ENCODE measurements at places on chromosomes 2 and 18.

DNA sequence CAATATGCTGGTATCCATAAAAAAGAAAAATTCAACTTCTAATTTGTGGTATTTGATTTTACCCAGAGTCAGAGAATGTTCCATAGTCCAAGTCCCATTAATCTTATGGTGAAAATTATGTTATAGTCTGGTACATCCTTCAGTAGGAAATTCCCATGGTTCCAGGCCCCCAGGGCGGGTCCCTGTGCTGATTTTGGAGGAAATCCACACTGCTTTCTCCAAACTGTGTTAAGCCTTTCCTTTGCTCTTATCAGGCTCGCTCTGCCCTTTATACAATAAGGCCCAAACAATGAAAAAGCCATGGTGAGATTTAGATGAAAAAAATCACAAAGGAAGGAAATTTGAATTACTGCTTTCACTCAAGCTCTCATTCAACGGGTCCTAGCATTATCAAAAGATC is 46.8 kb upstream of the DARS1 start:
- no peak for DNase-seq

GRCh38 chr2:424306-425171 is 136.6 kb upstream of the ALKAL2 start:
- DNase-seq, result no peak

- no peak for DNase-seq
Measured at GRCh38 chr2:28322456-28322855, 70.2 kb upstream of the FOSL2 start.

DNA sequence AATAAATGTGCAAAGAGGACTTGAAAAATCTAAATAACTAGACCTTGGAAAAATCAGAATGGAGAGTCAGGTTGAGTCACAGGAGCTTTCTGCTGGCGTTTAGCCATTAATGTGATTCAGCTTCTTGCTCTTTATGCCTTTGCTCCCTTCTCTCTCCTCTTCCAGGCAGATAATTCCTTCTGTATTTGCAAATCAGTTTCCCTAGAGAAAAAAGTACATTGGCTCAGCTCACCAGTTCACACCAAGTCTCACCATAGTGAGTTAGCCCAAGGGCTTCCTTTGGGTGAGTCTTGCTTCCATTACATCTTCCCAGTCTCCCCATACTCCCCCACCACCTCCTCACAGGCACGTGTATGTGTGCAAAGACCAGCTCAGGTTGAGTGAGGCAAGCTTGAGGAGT is 73.6 kb downstream of the CYBRD1 start:
- no peak for DNase-seq

- DNase-seq, result no peak
Measured at GRCh38 chr2:240089306-240089705, 36.0 kb upstream of the OR6B3 start.

DNA sequence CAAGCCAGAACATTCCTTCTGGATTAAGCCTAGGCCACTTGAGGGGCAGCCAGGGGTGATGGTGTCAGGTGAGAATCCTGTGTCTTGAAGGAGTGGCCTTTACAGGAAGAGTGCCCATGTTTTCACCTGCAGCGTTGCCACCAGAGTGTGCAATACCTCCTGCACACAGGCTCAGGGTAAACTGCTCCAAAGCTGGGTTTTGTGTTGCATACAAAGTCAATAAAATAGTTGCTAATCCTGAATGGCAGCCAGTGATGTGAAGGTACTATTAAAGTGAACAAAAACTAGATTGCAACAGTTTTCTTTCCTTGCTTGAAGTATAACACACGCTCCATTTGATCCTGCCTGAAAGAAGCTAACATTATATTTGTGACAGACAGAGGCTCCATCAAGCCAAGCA is 64.4 kb upstream of the NRP2 start:
- no peak for DNase-seq

DNA sequence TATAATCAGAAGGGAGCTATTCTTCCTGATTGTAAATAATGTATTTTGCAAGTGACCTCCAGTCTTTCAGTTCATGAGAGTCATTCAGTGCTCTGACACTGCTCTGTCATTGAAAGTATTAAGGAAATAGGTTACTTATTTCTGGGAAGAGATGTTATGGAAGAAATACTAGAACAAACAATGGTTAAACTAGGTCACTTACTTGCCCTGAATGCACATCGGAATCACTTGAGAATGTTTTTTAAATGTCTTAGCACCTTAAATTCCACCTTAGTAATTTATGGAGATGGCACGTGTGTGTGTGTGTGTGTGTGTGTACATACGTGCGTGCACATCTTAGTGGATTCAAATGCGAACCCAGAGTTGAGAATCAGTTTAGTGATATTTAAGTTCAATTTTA is 126.6 kb upstream of the KCNH7 start:
- no peak for DNase-seq

GRCh38 chr2:188475945-188476344 is 184.3 kb downstream of the GULP1 start:
- DNase-seq, result no peak

DNA sequence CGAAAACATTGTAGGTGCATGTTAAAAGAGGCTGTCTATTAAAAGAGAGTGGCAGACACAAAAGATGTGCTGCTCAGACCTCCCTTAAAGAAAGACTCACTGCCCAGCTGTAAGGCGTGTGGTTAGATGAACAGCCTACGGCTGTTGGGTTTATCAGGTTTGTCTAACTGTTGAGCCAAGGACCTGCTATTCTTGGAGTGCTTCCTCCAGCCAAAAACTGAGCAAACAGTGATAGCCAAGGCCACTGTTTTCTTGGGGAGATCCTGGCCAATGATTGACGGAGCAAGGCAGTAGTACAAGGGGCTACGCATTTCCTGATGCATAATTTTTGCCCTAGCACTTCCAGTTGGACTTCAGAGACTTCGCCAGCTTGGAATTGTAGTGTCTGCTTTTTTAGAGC is 1.4 kb upstream of the RAB3GAP1 start:
- DNase-seq, result no peak

- DNase-seq, result no peak
Measured at GRCh38 chr2:54955358-54956110, 94.7 kb downstream of the RTN4 start.

DNA sequence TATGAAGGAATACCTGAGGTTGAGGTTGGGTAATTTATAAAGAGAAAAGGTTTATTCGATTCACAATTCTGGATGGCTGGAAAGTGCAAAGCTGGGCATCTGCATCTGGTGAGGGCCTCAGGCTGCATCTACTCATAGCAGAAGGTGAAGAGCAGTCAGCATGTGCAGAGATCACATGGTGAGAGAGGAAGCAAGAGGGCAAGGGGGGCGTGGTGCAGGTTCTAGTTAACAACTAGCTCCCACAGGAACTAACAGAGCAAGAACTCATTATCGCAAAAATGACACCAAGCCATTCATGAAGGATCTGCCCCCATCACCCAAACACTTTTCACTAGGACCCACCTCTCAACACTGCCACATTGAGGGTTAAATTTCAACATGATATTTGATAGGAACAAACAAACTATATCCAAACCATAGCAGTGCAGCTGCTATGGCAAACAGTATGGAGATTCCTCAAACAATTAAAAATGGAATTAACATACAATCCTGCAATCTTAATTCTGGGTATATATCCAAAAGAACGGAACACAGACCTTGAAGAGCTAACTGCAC is 72.8 kb upstream of the LDLRAD4 start:
- DNase-seq, result no peak

- no peak for DNase-seq
Measured at GRCh38 chr18:3540805-3541548, 91.0 kb downstream of the TGIF1 start.

- DNase-seq, result no peak
Measured at GRCh38 chr18:58241026-58241679, 197.1 kb downstream of the NEDD4L start.

DNA sequence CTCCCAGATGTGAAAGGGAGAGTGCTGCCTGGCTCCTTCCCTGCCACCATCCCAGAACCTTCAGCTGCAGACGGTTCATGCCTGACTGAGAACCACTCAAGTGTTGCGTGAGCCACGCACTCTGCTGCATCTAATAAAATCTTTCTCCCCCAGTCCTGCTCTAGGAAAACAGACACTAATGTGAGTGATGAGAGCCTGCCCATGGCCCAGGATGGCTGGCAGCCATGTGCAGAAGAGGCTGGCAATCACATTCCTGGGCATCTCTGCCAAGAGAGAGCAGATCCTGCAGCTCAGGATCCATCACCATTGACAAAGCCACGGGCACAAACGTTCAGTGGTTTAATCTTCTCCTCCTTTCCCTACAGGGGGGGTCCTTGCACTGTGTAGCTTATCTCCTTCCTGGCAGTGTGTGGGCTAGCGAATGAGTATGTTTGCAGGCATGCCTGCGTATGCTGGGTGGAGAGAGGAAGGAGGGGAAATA is 477.5 kb downstream of the SLC4A3 start:
- no peak for DNase-seq

DNA sequence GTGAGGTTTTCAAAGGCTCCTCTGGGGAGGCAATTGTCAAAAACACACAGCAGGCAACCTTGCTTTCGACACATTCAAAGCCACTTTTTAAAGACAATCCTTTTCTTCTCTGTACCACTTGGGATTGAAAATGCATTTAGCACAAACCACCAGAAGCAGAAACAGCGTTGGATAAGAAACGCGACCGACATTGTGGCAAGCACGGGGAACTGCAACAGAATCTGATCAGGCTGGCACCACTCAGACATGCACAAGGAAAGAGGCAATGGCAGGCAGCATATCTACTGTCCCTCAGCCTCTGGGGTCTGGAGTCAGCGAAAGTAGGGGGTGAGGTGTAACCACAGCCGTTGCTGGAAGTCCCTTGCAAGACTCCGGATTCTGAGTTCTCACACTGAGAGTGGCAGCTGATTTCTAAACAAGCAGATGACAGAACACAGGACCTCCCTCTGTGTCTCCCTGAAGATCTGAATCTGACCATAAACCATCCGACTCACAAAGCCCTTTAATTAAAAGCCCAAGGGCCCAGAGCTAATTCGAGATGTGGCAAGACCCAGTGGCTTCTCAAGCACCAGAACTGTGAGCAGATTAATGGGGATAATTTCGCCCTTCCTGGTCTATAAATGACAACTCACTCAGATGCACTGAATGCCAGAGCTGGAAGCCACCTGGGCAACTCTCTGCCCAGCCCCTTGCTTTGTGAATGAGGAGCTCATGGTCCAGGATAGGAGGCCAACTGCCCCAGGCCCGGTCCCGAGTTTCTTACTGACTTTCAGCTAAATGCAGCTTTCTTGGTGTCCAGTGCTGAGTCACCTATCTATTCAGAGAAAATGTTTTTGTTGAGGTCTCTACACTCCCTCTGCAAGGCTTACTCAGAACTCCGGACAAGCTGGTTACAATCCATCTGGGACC is 29.6 kb downstream of the CYRIA start:
- no peak for DNase-seq

DNA sequence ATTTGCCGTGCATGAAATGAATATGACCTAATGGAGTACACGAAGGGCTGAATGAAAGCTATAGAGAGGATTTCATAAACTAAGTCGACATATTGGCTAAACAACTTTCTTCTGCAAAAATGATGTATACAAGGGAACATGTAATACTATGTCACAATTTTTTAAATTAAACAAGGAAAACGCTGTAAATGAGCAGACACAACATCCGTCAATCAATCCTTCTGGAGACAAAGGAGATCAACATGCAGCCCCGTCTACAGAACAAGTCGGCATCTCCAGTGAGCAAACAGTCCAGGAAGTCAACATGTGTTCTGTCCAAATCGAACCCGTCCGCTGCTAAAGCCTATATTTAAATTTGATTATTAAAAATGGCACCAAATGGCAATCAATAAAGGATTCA is 180.8 kb downstream of the TCF4 start:
- no peak for DNase-seq

DNA sequence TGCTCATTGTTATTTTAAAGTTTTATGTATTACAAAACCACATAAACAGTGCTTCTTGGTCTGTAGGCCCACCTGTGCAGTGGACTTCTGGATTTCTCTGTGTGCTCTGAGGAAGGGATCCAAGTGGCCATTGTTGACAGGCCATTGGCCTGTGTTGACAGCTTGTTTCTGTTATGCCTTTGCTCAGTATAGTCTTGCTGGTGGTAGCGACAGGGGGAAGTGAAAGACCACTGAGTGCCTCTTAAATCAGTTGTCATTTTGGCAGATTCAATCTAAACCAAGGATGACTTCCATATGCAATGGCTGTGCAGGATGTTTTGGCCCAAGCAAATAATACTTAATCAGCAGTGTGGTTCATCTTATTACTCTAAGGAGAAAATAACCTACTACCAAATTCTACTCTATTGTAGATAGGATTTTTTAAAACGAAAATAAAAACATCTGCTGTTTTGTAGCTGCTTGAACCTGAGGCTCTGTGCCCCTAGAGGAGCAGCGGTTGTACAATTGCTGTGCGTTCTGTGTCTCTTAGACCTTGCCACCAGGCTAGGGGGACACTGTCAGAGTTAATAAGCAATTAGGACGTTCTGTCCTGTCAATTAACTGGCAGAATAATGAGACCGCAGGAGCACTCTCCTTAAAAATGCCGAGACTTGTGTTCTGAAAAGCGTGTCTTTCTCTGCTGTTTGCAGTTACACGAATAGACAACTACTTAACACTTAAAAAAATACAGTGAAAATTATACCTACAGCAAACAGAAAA is 108.2 kb downstream of the RHBDD1 start:
- no peak for DNase-seq

- no peak for DNase-seq
Measured at GRCh38 chr2:188326290-188326668, 34.6 kb downstream of the GULP1 start.

GRCh38 chr2:132641819-132642218 is 28.2 kb downstream of the LYPD1 start:
- DNase-seq, result no peak

DNA sequence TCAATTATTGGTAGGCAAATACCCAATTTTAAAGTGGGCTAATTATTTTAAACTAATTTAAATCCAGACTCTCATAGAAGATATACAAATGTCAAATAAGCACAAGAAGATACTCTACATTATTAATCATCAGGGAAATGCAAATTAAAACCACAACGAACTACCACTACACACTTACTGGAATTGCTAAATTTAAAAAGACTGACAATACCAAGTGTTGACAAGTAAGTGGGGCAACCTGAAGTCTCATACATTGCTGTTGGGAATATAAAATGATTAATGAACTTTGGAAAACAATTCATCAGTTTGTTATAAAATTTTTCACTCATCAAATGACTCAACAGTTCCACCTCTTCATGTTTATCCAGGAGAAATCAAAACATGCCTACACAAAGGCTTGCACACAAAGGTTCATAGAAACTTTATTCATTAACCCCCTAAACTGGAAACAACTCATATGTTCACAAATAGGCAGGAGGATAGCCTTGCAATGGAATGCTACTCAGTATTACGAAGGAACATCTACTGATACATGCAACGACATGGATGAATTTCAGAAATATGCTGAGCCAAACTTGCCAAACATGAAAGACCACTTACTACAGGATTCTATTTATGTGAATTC is 120.8 kb downstream of the MCFD2 start:
- DNase-seq, result no peak
